ENCODE measurements at places on chromosomes 3 and 15.

DNA sequence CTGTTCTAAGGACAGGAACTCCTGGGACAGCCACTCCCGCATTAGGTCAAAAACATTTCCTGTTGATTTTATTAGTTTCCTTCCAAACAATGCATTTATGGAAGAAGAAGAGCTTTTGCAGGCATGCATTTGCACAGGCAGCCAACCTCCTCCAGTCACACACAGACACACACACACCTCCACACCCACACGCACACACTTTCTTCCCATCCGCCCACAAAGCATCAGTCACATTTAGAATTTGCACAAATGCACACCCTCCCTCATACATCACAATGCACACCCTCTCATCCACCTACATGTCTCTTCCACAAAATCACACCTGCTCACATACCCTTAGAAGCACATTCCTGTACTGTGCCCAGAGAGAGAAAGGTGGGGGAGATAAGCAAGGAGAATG is 4.1 kb upstream of the TYRO3 start:
- DNase-seq, result no peak

DNA sequence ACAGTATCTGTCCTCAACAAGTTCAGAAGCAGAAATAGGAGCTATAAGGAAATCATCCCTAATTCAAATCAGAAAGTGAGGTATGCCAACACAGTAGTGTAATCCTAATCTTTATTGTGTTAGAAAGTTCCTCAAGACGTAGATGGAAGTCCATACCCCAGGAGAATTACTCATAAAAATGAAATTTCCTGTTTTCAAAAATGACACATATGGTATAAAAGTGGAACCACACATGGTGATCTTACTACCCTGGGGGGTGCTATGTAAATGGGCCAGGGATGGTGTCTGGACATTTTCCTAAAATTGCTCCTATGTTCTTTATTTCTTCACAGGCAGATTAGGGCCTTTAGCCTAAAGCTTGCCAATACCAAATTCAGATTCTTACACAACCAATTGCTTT is 204.1 kb downstream of the ARRDC4 start:
- DNase-seq, result no peak

GRCh38 chr3:155785662-155786295 is 20.3 kb downstream of the C3orf33 start:
- DNase-seq, result no peak

DNA sequence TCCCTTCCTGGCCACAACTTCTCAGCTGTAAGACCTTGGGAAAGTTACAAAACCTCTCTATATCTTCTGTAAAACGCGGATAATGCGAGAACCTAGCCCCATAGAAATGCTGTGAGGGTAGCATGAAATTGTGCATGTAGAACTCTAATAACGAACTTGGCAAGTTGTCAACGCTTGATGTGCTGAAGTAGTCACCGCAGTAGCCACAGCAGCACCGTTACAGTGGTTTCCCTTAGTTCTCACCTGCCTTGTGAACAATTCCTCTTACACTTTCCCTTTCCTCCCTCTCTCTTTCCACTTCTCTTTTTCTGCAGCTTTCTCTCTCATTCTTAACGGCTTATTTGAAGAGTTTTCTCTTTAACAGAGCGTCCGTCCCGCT is 447 bp upstream of the SHQ1 start:
- no peak for DNase-seq

DNA sequence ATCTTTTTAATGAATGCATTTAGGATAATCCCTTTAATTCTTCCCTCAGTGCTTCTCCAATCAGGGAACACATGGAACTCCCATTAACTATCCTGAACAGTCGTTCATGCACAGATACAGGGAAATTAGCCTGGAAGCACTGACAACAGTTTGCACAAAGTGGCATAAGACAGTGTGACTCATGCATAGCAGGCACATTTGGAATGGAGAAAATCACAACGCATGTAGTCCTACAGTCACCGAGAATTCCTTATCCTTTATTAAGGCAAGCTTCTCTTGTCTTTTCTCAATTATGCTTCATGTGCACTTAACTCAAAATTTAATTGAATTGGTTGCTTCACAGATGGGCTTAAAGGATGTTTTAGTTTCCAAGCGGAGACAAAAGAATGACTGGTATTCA is 155.0 kb upstream of the CRBN start:
- no peak for DNase-seq

DNA sequence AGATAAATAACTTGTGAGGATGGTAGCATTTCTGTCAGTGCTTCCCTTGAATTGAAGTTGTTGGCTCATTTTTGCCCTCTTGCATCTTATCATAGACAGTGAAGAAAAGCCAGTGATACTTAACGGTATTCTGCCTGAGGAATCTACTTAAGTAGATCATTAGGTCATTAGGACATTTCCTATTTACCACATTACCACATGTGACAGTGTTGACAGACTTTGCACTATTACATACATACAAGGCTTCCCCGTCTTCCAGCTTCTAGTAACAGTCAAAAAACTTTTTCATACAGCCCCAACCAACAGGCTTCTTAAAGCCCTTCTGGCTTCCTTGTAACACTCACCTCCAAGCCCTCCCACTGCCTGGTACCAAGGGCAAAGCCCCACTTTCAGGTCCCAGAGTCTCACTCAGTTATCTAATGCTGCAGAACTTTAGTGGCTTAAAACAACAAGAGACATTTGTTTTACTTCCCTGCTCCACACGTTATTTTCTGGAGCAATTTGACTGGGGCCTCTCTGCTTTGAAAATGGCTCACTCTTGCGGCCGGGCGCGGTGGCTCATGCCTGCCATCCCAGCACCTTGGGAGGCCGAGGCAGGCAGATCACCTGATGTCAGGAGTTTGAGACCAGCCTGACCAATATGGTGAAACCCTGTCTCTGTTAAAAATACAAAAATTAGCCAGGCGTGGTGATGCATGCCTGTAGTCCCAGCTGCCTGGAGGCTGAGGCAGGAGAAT is 40.0 kb downstream of the ASB7 start:
- no peak for DNase-seq

DNA sequence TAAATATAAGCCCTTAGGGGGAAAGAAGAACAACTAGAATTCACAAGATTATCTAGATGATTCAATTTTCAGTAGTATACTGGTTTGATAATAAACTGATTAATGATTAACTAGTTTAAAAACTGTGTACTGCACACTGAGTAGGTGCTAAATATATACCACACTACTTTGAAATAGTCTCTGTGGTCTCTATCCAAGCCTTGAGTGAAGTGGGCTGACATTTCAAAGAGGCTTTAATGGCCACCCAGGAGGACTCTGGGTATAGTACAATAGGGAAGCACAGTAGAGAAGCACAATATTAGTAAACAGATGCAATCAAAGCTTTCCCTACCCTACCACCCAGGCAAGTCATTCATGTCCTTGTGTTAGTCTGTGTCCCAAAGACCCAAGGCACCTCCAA is 46.7 kb downstream of the FILIP1L start:
- no peak for DNase-seq

DNA sequence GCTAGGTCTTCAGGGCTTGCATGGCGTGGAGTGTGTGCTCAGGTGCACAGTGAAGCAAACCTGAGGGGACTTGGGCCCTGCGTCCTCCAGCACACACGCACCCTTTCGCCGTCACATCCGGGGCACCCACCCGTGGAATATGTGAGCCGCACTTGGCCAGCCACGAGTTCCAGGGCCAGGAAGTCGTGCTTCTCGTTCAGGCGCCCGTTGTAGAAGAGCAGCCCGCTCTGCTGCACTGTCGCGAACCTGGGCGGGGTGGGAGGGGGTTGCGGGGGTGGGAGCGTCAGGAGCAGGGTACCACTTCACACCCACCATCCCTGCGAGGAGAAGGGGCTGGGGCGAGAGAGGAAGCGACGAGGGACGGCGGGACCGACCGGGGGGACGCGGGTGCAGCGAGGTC is 7.1 kb downstream of the CELSR3 start:
- DNase-seq, result no peak

DNA sequence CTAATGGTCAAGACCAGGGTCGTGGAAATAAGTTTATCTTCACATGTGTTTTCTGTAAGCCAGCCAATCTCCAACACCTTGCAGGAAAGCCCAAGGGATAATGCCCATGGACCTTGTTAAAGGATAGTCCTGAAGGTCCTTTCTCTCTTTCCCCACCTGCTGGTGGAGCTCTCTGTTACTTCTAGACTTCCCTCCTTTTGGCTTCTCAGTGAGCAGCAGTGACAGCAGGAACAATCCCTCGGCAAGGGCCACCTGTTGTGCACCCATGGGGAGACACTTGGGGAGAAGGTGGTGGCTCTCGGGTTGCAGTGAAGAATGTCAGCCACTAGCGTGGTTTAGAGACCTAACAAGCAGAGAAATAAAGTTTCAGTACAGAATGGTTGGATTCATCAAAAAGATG is 84.0 kb upstream of the OSBPL11 start:
- no peak for DNase-seq

- DNase-seq, result no peak
These were observed 324.8 kb upstream of the TBL1XR1 start for GRCh38 chr3:177522051-177522450.

Data from NCI-H1417 treated with DMSO at 0.1 percent for 48 hours (cell line).